D721Med (cell line): ENCODE measurements at places on chromosomes 3 and 15.
A peak's percentile ranks its signal among the peaks of the same experiment; 100 is the strongest.

DNA sequence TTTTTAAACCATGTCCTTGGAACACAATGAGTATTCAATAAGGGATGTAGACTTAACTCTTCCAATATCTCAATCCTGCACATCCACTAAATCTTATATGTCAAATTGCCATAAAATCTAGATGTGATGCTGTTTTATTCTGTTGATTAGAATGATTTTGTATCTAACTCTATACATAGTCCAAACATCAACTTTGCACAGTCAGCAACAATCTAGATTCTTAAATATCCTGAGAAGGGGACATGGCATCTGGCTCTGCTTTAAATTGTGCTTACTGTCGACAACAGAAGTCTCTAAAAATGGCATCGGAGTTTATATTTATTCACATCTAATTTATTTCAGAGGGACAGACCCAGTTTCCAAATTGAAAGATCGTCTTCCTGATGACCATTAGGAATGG is 276.2 kb downstream of the GAP43 start:
- DNase-seq: no peak

DNA sequence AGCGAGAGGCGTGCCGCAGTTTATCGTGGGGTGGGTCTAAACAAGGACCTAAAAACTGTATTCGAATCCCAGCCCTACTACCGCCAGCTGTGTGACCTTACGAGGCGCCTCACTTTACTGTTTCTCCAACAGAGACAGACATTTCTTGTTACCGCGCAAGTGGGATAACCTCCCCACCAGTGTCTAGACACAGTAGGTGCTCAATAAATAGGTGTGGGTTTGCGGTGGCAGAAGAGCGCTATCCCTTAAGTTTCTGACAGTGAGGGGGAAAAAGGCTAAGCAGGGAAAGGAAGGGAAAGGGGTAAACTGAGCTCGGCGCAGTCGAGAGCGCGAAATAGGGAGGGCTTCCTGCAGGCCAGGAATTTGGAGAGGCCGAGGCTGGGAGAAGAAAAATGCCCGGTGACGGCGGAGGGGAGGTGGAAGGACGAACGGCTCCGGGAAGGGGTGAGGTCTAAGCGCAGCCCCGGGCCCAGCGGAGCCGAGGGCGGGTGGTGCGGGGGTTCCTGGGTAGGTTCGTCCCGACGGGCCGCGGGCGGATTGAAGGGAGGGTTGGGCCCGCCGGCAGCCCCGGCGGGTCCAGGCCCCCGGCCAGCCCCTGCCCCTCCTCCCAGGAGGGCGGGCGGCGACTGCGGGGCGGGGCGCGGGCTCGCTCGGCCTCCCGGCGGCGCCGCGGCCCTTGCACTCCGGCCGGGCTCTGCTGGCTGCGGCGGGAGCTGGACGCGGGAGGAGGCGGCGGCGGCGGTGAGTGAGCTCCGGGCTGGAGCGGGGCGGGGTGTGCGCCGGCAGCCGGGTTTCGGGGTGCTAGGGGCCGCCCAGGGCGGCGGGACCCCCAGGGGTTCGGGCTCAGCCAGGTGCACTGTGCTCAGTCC is at the start of gene CGNL1:
Gene CGNL1, plus strand, starts transcription at position 679 of the 869 bp plus-strand sequence. CDS start 61,495 bp downstream, outside the sequence.
- DNase-seq: peak; percentile 49

- no peak for DNase-seq
These were observed 67.2 kb downstream of the EIF4E3 start for GRCh38 chr3:71657831-71658530.

DNA sequence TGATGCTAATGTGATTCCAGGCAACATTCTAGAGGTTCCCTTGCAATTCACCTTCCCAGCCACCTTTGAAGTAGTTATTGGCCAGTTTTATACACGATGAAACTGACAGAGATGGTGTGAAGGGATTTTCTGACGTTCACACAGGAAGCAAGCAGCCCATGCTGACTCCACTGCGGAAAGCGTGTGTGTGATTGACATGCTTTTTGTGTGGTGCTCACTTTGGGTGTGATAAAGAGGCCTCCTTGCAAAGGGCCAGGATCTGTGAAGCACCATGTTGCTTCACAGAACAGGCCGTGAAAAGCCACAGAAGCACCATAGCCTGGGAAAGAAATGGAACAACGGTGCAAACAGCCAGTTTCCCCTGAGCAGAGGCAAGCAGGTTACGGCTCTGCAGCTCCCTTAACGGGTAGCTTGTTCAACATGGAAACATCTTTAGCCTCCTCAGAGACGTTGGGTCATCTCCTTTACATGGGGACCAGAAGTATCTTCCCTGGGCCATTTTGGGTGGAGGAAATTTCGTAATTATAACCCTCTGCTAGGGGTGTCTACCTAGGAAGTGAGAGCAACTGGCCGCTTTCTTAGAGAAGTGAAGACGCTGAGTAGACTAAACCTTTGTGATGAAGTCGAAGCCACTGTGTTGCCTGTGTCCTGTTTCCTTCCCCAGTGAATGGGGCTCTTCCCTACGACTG is 108.5 kb downstream of the APBA2 start:
- no peak for DNase-seq

DNA sequence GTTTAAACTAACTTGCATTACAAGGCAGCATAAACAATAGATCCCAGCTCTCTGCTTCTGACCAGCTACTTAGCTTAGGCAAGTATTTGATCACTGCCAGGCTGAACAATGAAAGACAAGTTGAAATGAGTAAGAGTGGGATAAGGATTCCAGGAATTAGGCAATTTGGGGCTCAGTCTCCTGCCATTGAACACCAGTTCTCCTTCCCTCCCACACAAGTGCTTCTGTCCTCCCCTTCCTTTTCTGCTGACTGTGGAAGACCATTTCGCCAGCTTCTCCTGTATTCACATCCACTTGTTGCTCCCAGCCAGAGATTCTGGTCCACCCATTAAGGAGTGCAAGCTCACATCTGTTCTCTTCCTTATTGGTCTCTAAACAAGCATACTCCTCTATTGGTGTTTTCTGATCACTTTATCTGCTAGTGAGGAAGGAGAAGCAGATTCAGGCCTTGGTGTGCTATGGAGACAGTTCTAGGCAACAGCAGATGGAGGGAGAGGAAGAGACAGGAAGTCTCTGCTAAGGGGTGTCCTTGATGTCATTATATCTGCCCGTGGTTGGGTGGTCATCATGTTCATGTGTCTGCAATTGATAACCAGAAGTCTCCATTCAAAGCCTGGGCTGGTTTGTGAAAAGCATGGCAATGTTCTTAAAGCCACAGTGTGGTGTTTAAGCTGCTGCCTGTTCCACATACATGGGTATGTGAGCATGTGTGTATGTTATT is 121.5 kb downstream of the PLCL2 start:
- no peak for DNase-seq

GRCh38 chr15:34786206-34786605 is 9.1 kb downstream of the ACTC1 start:
- no peak for DNase-seq

- no peak for DNase-seq
These were observed 277.0 kb downstream of the RYR3 start for GRCh38 chr15:33587773-33588172.

DNA sequence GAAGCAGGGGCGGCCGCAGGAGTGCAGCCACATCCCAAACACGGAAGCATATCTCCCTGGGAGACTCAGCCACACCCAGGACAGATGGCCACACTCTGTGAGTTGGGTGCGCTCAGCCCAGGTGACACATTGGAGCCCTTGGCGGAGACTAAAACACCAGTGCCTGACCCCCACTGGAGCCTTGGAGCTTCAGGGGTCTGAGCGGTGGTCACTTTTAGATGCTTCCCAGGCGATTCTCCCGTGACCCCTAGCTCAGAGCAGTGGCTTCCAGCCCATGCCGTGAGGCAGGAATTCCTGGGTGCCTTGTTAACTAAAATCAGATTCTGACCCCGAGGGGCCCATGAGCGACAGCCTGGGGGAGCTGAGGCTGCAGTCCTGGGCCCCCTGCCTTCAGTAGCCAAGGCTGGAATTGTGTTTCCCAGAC is 54.5 kb downstream of the PLXNA1 start:
- no peak for DNase-seq

DNA sequence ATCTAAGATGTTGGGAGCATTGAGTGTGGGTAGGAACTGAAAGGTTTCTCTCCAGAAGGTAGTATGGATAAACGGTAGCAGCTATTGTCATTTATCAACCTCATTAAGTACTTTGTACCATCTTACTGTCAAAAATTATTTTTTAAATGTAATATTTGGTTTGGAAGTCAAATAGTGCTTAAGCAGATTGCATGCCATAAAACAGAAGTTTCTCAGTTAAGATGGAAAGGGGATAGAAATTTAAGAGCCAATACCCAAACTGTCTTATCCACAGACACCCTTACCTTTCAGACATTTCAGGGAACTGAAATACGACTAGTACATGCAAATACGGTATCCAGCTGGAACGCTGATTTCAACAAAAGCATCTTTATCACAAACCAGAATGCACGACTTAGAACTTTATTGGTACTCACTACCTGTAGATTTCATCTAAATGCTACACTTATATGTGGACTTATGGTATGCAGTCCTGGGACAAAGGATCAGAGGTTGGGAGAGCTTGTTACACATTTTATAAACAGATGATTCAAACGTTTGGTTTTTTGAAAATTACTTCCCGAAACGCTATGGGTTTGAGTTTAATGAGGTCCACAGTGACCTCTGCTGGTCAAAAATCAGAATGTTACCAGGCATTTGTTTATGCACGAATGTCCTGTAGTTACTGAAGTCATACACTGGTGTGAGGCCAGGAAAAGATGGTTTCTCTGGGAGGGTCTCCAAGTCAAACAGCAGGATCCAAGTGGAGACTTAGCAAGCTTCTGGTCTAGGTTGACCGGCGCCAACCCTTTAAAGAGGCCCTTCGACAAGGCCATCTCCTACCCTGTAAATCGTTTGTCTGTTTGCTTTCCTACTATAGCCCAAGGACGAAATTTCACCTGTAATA is 45.7 kb upstream of the DUT start:
- DNase-seq: no peak

DNA sequence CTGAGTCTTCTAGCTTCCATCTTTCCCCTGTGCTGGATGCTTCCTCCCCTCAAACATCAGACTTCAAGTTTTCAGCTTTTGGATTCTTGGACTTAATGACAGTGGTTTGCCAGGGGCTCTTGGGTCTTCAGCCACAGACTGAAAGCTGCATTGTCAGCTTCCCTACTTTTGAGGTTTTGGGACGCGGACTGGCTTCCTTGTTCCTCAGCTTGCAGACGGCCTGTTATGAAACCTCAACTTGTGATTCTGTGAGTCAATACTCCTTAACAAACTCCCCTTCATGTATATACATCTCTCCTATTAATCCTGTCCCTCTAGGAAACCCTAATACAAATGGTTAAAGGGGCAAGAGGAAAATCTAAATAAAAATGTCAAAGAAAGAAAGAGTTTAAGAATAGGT is 100.1 kb downstream of the ABI3BP start:
- DNase-seq: no peak

- DNase-seq: no peak
These were observed 35.8 kb upstream of the CHST2 start for GRCh38 chr3:143083781-143084180.

GRCh38 chr3:150756491-150757059 is 6.4 kb downstream of the SIAH2 start:
- no peak for DNase-seq

GRCh38 chr15:42591238-42591934 is 16.0 kb downstream of the STARD9 start:
- DNase-seq: no peak

DNA sequence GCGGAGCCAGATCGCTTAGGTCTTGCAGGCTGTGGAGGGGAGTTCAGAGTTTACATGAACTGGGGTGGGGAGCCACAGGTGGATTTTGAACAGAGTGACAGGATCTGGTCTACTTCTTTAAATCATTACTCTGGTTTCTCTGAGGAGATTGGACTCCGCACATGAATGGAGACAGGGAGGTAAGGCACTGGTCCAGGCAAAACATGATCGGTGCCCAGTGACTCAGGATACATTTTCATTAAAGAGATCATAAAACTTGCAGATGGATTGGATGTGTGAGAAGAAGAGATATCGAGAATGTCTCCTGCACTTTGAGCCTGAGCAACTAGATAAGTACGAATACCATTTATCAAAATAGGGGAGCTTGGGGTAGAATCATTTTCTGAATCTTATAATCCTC is 61.8 kb upstream of the CMSS1 start:
- no peak for DNase-seq

DNA sequence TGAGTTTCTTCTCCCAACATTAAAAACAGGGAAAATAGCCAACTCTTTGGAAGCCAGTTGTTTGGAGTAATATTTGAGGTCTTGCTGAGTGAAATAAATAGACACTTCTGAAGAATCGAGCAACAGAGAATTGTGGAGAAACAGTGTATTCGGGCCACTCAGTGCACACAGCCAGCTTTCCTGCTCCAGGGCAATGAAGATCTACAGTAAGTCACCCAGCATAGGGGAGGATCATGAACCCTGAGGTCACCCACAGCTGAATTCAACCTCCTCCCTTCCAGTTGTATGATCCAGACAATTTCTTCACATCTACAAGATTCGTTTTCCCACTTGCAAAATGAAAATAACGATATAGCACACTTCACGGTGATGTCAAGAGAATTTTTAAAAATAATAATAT is 161.7 kb upstream of the BCL6 start:
- DNase-seq: no peak

DNA sequence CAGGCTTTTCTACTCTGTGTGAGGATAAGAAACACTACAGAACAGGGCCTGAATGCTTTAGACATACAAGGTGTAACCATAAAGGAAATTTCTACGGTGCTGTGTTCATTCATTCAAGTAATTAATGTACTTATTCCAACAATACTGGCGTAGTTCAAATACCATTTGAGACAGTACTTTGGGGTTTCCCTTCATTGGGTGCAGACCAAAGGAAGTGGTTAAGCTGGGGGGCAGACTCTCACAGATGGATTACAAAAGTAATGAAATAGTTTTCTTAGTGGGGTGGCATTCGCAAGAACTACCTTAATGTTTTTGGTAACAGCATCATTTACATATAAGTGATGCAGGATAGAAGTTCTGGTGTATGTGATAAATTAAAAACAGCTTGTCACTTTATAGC is 65.9 kb downstream of the BTD start:
- DNase-seq: no peak

GRCh38 chr3:82355228-82355627 is 593.8 kb upstream of the GBE1 start:
- DNase-seq: no peak

GRCh38 chr3:52707585-52707984 is 1.7 kb downstream of the SPCS1 start:
- DNase-seq: no peak

DNA sequence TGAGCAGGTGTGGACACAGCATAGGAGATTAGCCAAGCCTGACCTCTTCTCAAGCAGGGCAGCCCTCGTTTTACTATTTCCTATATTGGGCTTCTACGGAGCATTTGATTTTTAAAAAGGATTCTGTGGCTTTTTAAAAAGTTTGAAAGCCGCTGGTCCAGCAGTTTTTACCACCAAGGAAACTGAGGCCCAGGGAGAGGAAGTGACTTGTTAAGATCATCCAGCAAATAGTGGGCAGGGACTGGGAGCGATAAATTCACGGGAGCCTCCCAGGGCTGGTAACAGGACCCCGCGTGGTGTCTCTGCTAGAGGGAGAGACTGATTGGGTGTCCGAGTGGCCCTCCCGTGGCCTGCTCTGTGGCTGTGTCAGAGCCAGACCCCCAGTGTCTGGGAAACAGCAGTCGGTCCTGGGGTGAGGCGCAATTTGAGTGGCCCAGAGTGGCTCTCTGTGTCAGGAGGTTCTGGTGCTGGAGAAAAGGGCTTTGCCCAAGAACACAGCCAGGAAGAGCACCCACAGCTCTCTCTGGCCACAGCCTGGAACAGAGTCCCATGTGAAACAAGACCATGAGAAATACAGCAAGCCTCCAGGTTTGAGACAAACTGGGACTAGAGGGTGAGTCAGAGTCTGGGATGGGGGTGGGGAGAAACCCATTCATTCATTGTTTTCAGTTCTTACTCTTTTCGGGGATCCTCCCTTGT is 4.2 kb downstream of the FURIN start:
- no peak for DNase-seq

- DNase-seq: no peak
These were observed 597.2 kb upstream of the AGTR1 start for GRCh38 chr3:148100476-148100875.

GRCh38 chr3:78277801-78278200 is 1237.9 kb downstream of the ROBO2 start:
- DNase-seq: no peak
